ENCODE measurements at places on chromosomes 6 and 20.

DNA sequence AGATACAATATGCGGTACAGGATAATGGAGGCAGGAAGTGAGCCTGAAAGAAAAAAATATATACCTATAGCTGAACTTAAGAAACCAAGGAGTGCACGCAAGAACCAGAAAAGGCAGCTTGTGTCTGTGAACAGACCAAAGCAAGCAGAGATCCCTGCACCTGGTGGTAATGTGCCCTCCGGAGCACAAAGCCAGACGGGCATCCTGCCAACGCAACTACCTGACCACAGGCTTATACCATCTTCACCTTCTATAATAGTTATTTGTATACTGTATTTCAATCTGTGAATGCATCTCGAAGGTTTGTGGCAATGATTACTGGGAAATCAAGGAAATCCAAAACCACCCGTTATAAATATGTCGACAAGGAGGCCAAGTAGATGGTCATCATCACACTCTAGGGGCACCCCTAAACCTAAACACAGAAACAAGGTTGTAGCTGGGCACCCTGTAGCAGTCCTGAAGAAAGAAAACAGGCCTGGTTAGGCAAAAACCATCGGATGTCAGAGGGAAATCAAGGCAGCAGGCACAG lies 801 bp downstream of the FBXL4 start:
- no peak for DNase-seq

GRCh38 chr6:4664117-4664626 lies 112.0 kb upstream of the CDYL start:
- DNase-seq, result no peak

DNA sequence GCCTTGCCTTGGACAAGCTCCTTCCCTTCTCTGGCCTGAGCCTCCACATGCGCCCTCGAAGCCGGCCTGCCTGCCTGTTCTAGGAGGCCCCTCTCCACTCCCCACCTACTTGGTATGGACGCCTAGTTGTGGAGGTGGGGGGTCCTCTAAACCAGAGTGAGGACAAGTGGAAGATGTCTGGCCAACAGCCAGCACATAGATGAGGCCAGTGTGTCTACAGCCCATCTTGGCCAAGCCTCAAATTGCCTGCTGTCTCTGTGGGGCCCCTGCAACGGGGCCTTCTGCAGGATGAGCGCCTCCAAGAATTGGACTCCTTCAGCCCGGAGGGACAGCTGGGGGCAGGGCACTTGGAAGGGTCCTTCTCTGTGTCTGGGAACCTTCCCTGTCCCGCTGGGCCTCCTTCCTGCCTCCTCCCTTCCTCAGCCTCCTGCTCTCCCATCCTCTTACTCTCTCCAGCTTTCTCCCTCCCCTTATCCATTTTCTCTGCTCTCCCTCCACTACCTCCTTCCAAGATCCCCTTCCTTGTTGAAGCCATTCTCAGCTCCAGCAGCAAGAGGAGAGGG lies 1.6 kb downstream of the MDFI start:
- no peak for DNase-seq

DNA sequence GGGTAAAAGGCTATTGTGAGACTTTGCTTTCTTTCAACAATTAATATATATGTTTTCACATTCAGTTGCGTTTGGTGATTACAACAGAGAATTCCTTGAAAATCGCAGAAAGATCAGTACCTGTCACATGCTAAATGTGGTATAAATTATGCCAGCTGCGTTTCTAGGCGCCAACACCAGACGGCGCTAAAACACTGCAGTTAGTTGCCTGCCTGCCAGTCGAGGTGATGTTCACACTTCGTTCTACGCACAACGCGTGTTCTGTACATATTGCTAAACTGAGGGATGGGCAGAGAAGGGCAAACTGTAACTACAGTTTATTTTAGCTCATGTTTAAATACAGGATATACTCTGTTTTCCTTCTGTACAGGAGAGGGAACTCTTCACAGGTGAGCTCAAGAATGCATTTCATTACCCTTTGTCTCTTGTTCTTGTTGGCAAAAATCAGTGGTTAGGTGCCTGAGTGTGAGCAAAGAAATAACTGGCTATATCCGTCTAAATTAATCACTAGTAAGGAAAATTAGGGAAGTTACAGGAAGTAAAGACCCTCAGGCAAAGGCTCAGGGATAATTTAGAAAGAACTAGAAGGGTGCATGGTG lies 100.1 kb upstream of the RGS17 start:
- DNase-seq, result no peak

DNA sequence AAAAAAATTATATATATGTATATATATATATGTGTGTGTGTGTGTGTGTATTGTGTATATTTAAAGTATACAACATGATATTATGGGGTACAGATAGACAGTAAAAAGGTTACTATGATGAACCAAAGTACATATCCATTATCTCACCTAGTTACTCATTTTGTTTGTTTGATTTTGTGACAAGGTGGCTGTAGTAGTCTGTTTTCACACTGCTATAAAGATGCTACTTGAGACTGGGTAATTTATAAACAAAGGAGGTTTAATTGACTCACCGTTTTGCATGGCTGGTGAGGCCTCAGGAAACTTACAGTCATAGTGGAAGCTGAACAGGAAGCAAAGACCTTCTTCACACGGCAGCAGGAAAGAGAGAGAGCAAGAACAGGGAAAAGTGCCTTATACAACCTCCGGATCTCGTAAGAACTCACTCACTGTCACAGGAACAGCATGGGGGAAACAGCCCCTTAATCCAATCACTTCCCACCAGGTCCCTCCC lies 30.2 kb upstream of the DACT2 start:
- no peak for DNase-seq

GRCh38 chr20:542777-543368 lies 717 bp downstream of the CSNK2A1 start:
- peak; percentile 26 for DNase-seq

GRCh38 chr6:139581485-139581865 lies 207.0 kb upstream of the CITED2 start:
- no peak for DNase-seq

DNA sequence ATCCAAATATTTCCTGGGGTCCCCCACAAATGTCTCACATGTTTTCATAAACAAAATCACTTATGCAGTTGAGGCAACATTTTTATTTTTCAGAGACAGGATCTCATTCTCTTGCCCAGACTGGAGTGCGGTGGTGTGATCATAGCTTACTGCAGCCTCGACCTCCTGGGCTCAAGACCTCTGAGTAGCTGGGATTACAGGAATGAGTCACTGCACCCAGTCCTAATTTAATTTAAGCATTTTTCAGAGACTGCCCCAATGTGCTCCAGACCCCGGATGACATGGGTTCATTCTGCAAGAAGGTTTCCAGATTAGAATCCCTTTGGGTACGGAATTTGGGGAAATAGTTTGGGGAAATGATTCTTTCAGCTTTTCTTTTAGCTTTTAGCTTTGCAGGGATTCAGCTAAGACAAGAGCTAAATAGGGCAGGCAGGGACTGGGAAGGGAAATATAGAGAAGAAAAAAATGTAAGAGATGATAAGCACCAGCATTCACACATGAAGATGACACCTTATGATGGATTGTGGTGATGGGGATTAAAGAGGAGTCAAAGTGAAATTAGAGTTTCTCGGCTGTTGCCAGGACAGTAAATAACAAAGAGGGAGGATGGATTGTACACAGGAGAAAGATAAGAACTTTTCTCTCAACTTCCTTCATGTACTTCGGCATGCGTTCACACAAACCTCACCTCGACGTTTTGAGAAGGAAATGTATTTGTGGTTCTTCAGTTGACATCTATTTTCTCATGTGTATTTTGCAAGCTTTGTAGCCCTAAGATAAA lies 169.4 kb upstream of the TAB2 start:
- no peak for DNase-seq

DNA sequence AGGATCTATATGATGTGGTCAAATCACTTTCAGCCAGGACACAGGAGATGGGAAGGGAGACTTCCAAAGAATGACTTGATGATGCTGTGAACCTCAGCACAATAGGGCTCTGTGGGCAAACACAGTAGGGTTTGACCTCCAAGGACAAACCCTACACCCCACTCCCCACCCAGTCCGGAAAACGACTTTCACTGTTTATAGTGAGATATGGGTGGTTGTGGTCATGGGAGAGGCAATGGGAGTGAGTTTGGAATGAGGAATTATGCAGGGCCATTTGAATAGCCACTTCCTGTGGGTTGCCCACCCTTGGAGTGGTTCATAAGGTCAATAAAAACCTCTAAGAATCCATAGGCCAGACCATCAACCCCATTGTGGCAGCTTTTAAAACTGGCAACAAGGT lies 38.4 kb upstream of the PRND start:
- DNase-seq, result no peak

DNA sequence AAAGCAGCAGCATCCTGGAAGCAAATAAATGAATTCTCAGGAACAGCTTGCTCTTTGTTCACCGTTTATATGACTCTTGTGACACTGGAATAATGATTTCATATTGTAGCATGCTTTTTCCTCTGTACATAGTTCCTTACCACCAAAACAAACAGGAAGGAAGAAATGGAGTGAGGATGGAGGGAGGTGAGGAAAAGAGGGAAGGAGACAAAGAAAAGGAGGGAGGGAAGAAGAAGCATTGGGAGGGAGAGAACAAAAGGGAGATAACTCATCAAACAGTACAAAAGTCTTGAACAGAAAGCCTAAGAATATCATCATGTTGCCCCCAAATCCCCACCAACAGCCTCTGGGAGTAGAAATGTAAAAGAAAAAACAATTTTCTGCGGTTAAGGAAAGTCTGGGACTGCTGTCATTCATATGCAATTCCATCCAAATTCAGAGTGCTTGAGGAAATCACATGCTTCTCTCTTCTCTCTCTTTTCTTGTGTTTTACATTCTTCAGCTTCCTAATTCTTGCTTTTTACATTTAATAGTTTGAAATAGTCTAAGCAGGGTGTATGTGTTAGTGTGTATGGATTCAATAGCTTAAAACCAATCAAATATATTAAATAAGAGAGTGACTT lies 81.5 kb downstream of the EPHA7 start:
- no peak for DNase-seq

DNA sequence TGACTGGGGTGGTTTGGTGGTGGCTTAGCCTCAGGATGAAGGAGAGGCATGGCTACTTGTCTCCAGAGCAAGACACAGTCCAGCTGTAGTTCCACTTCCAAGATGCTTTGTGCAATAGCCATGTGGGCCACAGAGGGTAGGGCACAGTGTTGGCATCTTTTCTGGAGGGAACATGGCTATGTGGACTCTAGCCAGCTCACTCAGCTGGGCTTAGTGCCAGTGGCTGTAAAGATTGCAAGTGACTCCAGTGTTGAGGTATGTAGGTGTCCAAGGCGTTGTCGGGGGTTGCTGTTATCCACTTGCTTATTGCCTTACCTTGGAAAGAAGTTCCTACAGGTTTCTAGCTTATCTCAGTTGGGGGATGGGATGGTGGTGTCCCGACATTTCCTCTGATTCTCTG lies 233.4 kb downstream of the CD109 start:
- no peak for DNase-seq

Data from GM19239 (cell line).